ENCODE measurements at places on chromosomes 5 and 9.

DNA sequence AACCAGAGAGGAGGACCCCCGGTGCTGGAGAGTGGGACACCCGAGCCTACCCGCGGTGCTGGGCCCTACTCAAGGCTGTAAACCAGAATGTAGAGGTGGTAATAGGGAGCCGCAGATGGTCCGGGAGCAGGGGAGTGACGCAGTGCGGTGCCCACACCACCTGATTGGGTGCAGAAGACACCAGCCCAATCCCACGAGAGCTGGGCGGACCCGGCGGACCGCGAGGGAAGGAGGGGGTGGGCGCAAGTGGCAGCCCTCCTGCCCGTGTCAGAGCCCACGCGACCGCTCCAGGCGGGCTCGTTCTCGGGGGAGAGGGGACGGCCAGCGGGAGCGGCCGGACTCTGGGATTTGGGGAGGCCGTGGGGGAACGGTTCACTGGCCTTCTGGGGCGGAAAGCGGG, 71.2 kb downstream of the C9orf50 start:
- DNase-seq = no peak

GRCh38 chr5:68341006-68341405, 125.5 kb downstream of the PIK3R1 start:
- peak; percentile 56 for DNase-seq

DNA sequence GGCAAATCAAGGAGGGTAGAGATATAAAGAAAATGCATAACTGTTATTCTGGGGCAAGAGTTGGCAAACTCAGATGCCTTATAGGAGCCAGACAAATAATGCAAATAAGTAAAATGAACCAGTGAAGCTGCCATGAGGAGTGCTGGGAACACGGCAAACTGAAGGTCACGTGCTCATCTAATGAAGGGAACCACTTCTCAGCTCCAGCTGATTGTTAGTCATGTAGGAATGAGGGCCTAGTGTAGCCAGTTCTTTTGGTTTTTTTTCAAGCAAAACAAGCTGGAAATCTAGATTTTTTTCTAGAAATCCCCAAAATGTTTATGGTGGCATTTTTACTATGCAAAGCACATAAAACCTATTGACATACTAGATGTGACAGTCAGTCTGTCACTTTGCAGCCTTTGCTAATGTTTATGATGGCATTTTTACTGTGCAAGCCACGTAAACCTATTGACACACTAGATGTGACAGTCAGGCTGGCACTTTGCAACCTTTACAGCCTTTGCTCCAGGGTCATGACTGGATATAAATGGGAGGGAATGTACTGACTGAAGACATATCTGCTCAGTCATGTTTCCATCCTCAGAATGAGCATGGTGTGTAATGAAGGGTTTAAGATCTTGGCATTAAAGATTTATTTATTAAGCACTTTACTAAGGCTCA, 39.4 kb downstream of the RUSC2 start:
- DNase-seq = no peak

DNA sequence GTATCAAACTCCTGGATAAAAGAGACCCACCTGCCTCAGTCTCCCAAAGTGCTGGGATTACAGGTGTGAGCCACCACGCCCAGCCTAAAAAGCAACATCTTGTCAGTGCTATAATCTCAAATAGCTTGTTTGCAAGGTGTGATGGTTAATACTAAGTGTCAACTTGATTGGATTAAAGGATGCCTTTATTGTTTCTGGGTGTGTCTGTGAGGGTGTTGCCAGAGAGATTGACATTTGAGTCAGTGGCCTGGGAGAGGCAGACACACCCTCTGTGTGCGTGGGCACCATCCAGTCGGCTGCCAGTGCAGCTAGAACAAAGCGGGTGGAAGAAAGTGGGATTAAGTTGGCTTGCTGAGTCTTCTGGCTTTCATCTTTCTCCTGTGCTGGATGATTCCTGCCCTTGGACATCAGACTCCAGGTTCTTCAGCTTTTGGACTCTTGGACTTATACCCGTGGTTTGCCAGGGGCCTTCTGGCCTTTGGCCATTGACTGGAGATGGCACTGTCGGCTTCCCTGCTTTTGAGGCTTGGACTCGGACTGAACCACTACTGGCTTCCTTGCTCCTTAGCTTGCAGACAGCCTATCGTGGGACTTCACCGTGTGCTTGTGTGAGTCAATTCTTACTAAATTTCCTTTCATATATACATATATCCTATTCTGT, 28.1 kb downstream of the TARS1 start:
- DNase-seq = no peak

DNA sequence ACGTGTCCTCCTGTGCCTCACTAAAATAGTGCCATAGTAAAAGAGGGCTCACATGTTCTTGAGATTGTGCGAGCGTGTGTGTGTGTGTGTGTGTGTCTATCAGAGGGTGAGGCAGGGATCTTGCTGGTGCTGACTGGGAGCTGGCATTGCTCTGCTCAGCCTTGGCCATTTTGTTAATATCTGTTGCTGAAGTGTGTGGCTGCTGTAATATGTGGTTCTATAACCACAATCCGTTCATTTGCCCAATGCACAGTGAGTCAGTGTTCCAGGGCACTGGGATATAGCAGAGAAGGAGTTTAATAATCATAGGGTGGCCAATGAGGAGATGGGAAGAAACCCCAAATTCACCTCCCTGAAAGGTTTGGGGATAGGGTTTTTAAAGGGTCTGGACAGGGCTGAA, 61.3 kb downstream of the RASGRF2 start:
- DNase-seq = no peak

DNA sequence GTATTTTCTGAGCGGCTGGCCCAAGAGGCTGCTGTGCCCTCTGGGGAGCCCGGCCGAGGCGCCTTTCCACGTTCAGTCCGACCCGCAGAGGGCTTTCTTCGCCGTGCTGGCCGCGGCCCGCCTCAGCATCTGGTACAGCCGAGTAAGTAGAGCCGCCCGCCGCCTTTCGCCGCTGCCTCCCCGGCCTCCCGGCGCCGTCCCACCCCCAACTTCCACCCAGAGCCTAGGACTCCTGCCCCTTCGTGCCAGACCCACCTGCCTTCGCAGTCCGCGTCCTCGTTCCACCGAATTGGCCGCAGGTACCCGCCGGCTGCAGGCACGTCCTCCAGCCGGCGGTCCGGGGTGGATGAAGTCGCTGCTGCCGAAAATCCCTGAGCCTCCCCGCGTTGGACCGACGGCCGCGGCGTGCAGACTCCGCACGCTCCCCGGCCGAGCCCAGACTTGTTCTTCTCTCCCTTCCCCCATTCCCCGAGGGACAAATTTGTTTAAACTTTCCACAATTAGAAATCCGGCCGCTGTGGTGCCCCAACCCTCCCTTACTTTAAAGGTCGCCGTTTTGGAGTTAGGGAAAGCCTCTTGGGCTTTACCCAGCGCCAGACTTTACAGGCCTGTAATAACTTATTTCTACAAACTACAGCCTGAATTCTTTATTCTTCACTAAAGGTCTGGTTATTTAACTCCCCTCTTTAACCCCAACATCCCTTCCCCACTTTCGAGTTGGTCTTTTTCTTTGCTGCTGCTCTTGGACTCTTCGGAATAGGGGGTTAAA, 589 bp downstream of the RIC1 start:
- peak; percentile 63 for DNase-seq

- DNase-seq = peak; percentile 21
Observed at GRCh38 chr5:127802477-127802865, 99.3 kb downstream of the CCDC192 start.

DNA sequence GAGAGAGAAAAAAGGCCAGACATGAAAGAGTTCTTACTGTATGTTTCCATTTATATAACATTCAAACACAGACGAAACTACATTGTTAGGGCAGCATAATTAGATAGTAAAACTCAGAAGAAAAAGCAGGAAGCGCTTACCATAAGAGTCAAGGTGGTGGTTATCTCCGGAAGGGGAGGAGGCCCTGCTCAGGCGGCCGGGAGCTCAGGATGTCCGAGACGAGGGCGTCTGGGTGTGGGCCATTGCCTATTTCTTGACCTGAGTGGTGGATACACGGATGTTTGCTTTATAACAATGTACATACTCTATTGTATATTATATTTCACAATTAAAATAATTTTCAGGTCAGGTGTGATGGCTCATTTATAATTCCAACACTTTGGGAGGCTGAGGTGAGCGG, 80.9 kb upstream of the COL5A1 start:
- peak; percentile 42 for DNase-seq

DNA sequence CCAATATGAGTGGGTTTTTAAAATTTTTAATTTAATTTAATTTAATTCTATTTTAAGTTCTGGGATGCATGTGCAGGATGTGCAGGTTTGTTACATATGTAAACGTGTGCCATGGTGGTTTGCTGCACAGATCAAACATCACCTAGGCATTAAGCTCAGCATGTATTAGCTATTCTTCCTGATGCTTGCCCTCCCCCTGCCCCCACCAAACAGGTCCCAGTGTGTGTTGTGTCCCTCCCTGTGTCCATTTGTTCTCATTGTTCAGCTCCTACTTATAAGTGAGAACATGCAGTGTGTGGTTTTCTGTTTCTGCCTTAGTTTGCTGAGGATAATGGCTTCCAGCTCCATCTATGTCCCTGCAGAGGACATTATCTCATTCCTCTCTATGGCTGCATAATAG, 35.0 kb upstream of the ANKRD33B start:
- no peak for DNase-seq

DNA sequence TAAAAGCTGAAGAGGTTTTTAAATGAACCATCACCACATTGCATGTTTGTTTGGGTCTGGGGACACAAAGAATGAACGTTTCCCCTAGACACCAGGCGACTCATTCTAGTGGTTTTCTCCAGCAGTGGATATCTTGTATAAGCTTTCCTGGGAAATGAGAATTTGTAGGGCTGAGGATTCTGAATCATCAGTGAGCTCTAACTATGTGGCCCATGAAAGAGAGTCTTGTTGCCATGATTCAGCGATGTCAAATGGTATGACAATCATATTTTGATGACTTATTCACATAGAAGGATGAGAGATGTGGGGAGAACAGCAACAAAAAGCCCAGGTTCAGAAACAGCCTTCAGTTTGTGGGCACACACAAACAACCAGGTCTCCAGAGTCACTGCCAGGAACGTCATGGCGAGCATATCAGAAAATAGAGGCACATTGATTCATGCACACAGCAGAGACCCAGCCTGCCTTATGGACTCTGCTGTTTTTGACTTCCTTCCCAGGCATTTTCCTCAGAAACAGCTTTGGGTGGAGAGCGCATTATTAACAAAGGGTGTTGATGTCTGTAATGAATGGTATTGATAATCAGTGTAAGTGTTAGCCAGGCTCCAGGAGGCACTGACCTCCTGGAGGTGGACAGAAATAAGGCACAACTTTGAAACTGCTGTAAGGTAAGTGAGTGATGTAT, 13.3 kb downstream of the ZNF474 start:
- DNase-seq = no peak

GRCh38 chr5:38463634-38464521, 92.6 kb downstream of the LIFR start:
- no peak for DNase-seq

DNA sequence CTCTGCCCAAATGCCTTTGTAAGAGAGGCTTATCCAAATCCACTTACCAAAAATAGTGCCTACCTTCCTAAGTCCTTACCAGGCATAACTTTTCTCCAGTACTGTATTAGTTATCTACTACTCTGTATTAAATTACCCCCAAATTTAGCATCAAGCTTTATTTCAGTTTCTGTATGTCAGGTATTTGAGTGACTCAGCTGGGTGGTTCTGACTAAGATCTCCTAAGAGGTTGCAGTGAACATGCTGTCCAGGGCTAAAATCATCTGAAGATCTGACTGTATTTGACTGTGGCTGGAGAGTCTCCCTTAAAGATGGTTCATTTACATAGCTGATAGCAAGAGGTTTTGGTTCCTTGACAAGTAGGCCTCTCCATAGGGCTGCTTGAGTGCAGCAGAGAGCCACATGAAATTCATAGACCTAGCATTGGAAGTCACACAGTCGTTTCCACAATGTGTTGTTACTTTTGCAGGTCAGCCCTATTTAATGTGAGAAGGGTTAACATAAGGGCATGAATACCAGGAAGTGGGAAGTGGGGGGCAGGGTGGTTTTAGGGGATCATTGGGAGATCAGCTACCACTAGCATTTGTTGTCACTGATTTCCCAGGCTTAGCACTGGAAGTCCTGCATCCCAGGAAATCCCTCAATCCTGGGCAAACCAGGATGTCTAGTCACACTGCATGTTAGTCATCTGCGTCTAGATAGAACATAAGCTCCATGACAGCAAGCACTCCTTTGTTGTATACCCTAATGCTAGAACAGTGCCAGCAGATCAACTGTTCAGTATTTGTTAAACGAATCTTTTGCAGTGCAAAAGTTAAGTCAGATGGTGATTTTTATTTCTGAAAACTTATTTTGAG, 2.0 kb upstream of the ZNF622 start:
- DNase-seq = peak; percentile 24

DNA sequence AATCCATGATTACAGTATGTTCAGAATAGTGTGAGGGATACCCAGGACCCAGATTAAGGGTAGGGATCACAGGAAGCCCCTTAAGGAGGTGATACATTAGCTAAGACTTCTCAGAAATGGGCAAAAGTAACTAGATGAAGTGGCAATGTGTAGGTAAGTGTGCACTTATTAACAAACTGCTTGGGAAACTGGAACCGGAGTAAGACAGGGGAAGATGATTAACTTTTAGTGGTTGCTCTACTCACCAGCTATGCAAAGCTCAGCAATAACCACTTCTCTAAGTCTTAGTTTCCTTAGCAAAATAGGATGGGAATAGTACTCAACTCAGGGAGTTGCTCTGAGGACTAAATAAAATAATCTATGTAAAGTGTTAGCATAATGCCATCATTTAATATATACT, 182.2 kb downstream of the MCTP1 start:
- DNase-seq = no peak

DNA sequence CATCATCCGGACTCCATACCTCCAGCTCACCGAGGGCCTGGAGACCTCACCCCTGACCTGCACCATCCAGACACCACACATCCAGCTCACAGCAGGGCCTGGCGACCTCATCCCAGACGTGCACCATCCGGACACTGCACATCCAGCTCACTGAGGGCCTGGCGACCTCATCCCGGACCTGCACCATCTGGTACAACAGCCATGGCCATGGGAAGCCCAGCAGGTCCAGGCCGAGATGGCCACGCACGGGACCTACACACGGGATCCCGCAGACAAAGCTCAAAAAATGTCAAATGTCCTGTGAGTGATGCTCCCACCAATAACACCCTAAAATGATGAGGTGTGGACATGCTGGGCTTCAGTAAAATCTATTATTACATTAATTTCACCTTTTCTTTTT, 9.7 kb downstream of the TERT start:
- no peak for DNase-seq

DNA sequence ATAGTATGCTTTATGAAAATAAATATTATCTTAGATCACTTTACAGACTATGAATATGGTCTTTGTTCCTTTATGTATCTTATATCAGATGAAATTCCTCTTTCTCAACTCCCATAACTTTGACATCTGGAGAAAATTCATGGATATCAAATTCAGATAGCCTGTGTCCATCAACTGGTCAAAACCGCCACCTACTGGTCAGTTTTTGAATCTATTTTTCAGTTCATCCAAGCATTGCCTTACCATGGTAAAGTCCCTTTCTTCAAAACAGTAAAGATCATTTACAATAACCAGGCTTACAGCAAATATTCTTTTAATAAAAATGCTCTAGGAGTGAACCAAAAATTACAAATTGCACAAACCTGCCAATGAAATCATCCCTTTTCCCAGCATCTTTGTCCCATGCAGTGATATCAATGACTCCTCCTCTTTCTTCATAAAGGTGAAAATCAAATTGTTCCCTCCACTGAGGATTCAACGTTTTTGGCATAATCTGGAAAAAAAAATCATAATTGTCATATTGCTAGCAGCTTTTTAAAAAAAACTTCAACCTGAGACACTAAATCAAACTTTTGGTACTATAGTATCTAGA, 290.5 kb downstream of the SLF1 start:
- peak; percentile 64 for DNase-seq

All from hematopoietic multipotent progenitor cell treated with erythropoietin and hydrocortisone succinate and interleukin-3 and kit ligand, for 4 days (in vitro differentiated cells).